Mesenchymal stem cell (in vitro differentiated cells and primary cell): ENCODE measurements at places on chromosomes 4 and X.
A peak's percentile ranks its signal among the peaks of the same experiment; 100 is the strongest.

DNA sequence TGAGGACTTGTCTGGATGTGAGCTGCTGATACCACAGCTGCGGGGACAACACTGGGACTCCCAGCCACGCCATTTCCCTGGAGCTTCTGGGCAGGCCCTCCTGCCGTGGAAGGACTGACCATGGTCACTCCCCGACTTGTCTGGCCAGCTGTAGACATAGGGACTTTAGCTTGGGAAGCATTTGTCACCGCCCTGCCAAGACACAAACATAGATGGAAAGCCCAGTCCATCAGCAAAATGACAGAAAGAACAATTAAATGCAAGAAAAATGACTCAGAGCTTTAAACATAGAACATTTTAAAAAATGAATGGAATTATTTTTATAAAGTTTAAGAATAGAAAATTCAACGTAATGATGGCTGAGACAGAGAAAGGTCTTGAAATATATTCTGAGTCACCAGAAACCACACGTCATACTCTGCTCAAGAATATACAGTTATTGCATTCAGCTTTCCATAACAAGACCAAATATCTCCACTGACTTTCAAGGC, 107.6 kb upstream of the CBR4 start:
- peak overlapping the region; percentile 18 for H3K4me3 ChIP-seq
- no peak overlapping the region for H3K27ac ChIP-seq
- peaks cover 18% of the 10 kb centered on the region for H3K4me1 ChIP-seq
- no peak for DNase-seq
- H3K27me3 ChIP-seq, result no peaks in the 10 kb centered on the region
- H3K36me3 ChIP-seq, result peaks cover 86% of the 10 kb centered on the region

GRCh38 chr4:21790438-21791029, 158.0 kb downstream of the KCNIP4 start:
- no peak overlapping the region for H3K27ac ChIP-seq
- no peaks in the 10 kb centered on the region for H3K27me3 ChIP-seq
- H3K4me1 ChIP-seq, result no peaks in the 10 kb centered on the region
- H3K4me3 ChIP-seq, result no peak overlapping the region
- peak; percentile 48 for DNase-seq
- no peaks in the 10 kb centered on the region for H3K36me3 ChIP-seq

DNA sequence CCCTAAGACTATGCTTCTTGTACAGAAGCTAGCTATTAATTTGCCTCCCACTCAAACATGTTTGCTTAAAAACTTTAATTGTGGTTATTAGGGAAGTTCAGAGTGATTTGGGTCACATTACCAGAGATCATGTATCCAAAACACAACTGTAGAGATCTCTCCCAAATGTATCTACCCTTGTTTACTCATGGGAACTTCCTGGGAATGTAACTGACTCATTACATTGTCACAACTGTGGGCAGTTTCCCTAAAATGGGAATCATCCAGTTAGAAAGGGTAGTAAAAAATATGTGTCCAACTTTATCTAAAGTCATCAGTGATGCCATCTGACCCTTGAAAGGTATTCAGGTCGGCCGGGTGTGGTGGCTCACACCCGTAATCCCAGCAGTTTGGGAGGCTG, 40.3 kb upstream of the GLRA3 start:
- H3K4me3 ChIP-seq, result no peak overlapping the region
- H3K4me1 ChIP-seq, result no peaks in the 10 kb centered on the region
- no peak overlapping the region for H3K27ac ChIP-seq
- H3K27me3 ChIP-seq, result no peaks in the 10 kb centered on the region

DNA sequence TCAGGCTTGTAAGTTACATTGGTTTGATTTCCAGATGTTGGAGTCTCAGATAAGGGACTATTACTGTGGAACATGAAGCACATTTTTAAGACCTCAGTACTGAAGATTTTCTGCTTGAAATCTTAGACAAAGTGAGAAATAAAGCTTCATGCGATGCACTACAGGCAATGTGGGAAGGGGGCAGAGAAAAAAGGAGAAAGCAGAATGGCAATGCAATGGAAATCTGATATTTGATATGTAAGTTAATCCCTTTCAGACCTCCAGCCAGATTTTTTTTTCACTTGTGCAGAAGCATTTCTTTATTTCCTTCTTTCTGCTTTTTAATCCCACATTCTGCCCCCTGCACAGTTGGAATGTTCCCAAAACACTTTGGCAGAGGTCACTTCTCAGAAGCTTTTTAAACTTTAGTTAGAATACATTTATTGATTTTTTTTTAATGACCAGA, 174.3 kb downstream of the ADGRL3 start:
- H3K4me3 ChIP-seq, result no peak overlapping the region
- DNase-seq, result no peak
- peak overlapping the region; percentile 38 for H3K27ac ChIP-seq
- H3K27me3 ChIP-seq, result no peaks in the 10 kb centered on the region
- H3K36me3 ChIP-seq, result no peaks in the 10 kb centered on the region
